T-helper 1 cell (primary cell): ENCODE measurements at places on chromosomes 12 and 14.
A peak's percentile ranks its signal among the peaks of the same experiment; 100 is the strongest.

- DNase-seq = no peak
Measured at GRCh38 chr12:91937706-91938105, 207.9 kb downstream of the BTG1 start.

GRCh38 chr14:103702497-103703432 lies 12.5 kb downstream of the XRCC3 start:
- DNase-seq = no peak

DNA sequence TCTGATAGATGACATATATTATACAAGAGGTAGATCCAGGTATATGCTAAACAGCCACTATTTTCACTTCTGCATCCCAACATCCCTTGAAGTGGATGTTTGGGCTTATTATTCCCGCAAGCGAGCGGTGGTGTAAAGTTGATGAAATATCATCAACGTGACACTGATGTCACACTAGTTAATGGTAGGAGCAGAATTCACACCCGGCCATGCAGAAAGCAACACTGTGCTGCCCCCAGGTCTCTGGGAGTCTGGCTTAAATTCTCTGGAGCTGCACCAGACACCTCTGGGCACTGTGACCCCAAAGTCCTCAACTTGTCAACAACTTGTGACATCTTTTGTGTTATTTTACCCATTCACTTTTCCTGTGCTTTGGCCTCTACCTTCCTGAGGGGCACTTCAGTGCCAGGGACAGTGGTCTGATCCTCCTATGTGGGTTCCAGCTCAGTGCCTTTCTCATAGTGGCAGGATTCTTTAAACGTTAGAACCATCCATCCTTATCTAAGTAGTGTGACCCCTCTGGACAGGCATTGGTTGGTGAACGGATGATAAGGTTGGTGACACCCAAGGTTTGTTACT lies 952 bp downstream of the DRAM1 start:
- no peak for DNase-seq

GRCh38 chr14:79724934-79725717 lies 486.2 kb downstream of the DIO2 start:
- DNase-seq = no peak

- peak; percentile 35 for DNase-seq
Measured at GRCh38 chr12:55931780-55932550, 1.0 kb downstream of the DGKA start.

GRCh38 chr14:71319666-71320065 lies 412.4 kb downstream of the PCNX1 start:
- DNase-seq = no peak

DNA sequence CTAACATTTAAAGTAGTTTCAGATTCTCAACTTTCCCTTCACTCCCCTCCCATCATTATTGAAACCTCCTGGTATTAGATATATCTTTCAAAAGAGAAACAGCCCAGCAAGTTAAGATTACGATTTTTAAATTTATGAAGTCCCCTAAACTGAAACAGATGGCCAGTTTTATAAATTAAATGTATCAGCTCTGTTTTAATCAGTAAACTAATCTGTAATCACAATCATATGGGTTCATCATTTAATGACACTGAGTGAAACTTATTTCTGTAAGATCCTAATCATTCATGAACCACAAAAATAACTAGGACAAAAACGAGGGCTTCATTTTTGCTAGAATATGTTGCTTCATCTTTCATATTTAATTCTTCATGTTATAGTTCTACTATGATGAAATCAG lies 137.8 kb downstream of the EPS8 start:
- DNase-seq = no peak

DNA sequence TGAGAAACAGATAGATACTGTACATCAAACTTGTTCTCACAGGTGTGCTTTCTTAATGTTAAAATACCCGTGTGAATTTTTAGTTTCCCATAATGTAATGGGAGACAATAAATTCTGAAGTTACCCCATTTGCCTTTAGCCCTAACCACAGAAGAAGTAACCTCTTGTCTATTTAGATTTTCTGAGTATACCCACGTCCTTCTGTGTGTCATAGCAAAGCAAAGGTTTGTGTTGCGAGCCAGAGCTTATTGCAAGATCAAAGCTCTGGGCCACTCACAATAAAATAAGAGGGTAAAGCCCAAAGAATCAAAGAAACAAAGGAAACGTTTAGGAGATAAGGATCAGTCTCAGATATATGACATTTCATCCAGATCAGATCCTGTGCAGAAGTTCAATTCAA lies 73.9 kb downstream of the BMP4 start:
- no peak for DNase-seq

- no peak for DNase-seq
Measured at GRCh38 chr12:72540811-72541210, 268.6 kb downstream of the TRHDE start.

GRCh38 chr12:1069846-1070245 lies 78.8 kb downstream of the ERC1 start:
- DNase-seq = no peak

DNA sequence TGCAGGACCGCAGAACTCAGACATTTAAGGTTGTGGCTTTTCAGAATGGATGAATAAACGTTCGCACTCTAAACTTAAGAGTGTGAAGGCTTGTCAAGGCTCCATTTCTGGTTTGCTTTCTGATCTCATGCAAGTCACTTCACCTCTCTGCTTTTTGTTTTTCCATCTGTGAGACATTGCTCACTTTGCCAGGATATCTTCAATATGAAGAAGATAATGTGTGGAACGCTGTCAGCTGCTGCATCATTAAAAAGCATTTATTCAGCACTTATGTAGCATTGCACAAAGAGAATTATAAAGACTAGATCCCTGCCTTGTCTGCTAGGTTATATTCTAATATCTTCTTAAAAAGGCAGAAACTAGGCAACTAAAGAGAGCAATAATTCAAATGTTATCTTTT lies 172.2 kb downstream of the CACNA1C start:
- DNase-seq = no peak

- DNase-seq = no peak
Measured at GRCh38 chr14:99267381-99267780, 4.6 kb downstream of the BCL11B start.
